ENCODE measurements at places on chromosomes 12 and 14.

DNA sequence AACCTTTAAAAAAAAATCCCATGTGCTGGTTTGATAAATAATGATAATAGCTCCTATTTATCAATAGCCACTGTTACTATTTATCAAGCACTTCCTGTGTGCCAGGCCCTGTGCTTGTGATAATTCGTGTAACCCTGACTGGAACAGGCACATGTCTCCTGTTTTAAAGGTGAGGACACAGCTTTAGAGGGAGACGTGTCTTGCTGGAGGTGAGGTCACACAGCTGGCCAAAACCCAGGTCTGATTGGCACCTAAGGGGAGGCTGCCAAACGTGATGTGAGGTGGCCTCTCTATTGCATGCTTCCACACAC, 156.6 kb downstream of the VRK1 start:
- H3K27me3 ChIP-seq, result no peaks in the 10 kb centered on the region
- no peak for DNase-seq
- H3K36me3 ChIP-seq, result peaks cover 20% of the 10 kb centered on the region
- H3K27ac ChIP-seq, result no peak overlapping the region
- no peaks in the 10 kb centered on the region for H3K4me1 ChIP-seq
- no peak overlapping the region for H3K4me3 ChIP-seq

DNA sequence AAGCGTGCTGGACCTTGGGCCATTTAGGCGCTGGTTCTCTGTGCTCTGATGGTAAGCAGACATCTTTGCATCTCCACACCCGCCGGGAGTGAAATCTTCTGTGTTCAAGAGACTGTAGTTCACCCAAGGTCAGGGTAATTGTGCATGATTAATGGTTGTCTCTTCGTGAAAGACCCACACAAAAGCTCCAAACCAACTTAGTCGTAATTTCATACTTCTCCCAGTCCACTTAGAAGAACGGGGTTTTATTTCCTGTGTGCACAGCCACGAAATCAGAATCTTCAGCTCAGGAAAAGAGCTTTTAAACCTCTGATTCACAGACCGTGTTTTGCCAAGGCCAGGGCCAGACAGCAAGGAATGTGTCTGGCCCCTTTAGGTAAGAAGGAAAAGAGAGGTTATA, 640.9 kb downstream of the MED13L start:
- no peaks in the 10 kb centered on the region for H3K4me1 ChIP-seq
- no peaks in the 10 kb centered on the region for H3K36me3 ChIP-seq
- H3K27me3 ChIP-seq, result no peaks in the 10 kb centered on the region
- no peak overlapping the region for H3K4me3 ChIP-seq
- no peak for DNase-seq

DNA sequence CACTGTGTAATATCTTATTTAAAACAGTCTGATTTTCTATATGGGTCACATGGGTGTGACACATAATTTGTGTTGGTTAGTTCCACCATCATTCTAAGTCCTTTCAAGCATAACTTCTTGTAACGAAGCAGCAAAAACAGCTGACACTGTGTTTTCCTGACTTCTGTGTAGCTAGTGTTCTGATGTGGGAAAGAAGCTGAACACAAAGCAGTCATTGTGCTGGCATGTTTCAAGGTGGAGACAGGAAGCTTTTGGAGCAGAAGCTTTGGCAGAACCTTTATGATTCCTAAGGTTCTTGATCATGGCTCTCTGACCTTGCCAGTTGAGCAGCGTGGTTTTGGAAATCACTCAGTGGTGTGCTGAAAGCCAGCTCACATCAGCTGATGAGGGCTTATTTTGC, 351.7 kb upstream of the MDGA2 start:
- H3K27ac ChIP-seq, result no peak overlapping the region
- DNase-seq, result no peak
- no peaks in the 10 kb centered on the region for H3K27me3 ChIP-seq
- H3K4me3 ChIP-seq, result no peak overlapping the region
- no peaks in the 10 kb centered on the region for H3K4me1 ChIP-seq

DNA sequence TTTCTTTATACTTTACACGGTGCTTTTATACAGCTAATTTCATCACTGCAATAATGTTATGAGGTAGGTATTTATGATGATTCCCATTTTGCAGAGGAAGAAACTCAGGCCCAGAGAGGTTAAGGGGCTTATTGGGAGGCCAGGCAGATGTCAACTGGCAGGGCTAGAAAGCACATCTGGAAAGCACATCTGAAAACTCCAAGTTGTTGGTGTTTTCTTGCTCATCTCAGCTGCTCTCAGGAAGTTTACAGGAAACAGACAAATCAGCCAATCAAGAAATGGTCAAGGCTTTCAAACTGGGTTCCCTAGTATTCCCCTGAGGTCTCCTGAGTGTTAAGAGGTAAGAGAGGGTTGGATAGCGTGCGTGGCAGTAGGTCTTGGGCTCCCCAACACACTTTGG, 124.1 kb upstream of the MED13L start:
- H3K36me3 ChIP-seq, result no peaks in the 10 kb centered on the region
- H3K27ac ChIP-seq, result no peak overlapping the region
- no peak overlapping the region for H3K4me3 ChIP-seq
- no peaks in the 10 kb centered on the region for H3K27me3 ChIP-seq
- no peak for DNase-seq

DNA sequence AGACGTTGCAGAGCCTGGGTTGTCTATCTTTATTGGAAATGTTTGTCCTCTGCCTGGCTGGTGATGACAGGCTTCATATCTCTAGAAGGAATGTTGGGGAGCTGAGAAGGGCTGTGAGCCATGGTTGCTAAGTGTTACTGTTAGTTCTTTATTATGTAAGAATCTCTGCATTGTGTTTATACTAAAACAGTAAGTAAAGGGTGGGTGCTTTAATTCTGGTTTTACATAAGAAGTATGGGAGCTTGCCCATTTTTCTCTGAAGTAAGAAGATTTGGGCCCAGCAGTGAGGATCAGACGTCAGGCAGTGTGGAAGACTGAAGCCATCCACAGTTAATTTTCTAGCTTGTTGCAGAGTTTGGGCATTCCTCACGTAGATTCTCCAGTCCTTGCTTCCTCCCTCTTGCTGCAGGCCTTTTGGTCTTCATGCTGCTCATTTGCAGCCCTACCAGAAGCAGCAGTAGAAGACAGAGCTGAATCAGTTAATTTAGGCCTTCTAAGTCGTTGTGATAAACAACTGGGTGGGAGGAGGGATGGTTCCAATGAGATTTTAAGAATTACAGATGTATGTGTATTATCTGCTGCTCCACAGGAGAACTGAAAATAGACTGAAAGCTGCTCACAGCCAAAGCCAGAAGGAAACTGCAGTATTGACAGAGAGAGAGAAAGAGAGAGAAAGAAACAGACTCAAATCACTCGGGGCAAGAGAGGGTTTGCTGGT, 21.4 kb downstream of the WNT5B start:
- H3K27ac ChIP-seq, result no peak overlapping the region
- peaks cover 10% of the 10 kb centered on the region for H3K27me3 ChIP-seq
- no peaks in the 10 kb centered on the region for H3K4me1 ChIP-seq
- H3K4me3 ChIP-seq, result no peak overlapping the region

DNA sequence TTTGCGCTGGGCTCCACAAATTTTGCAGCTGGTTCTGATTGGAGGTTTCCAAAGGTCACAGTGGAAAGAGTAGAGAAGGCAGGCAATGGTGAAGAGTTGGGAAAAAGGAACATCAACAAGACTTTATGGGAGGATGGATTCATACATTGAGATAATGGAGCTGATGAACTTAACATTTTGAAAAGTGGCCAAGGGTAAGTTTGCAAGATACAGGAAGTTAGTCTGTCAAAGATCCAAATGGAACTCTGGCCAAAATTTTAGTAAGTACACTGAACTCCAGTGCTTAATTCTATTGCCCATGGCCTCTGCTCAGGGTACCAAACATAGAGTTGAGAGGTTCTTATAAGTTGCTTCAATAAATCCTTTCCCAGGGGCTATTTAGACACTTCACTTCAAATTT, 15.6 kb downstream of the CCER1 start:
- H3K27me3 ChIP-seq, result no peaks in the 10 kb centered on the region
- H3K4me1 ChIP-seq, result no peaks in the 10 kb centered on the region
- no peak overlapping the region for H3K27ac ChIP-seq
- H3K4me3 ChIP-seq, result no peak overlapping the region
- no peaks in the 10 kb centered on the region for H3K36me3 ChIP-seq

GRCh38 chr12:2895511-2895910, 4.8 kb downstream of the TULP3 start:
- H3K4me1 ChIP-seq, result peaks cover 14% of the 10 kb centered on the region
- no peak for DNase-seq
- no peaks in the 10 kb centered on the region for H3K36me3 ChIP-seq
- H3K4me3 ChIP-seq, result no peak overlapping the region
- no peak overlapping the region for H3K27ac ChIP-seq

- no peaks in the 10 kb centered on the region for H3K36me3 ChIP-seq
- no peaks in the 10 kb centered on the region for H3K4me1 ChIP-seq
- DNase-seq, result no peak
- peaks cover 10% of the 10 kb centered on the region for H3K27me3 ChIP-seq
These were observed 12.1 kb downstream of the SPX start for GRCh38 chr12:21538061-21538653.

GRCh38 chr14:100140452-100141078, 18.9 kb downstream of the DEGS2 start:
- H3K27ac ChIP-seq, result no peak overlapping the region
- no peak overlapping the region for H3K4me3 ChIP-seq
- H3K4me1 ChIP-seq, result peaks cover 5% of the 10 kb centered on the region
- H3K36me3 ChIP-seq, result peaks cover 100% of the 10 kb centered on the region

DNA sequence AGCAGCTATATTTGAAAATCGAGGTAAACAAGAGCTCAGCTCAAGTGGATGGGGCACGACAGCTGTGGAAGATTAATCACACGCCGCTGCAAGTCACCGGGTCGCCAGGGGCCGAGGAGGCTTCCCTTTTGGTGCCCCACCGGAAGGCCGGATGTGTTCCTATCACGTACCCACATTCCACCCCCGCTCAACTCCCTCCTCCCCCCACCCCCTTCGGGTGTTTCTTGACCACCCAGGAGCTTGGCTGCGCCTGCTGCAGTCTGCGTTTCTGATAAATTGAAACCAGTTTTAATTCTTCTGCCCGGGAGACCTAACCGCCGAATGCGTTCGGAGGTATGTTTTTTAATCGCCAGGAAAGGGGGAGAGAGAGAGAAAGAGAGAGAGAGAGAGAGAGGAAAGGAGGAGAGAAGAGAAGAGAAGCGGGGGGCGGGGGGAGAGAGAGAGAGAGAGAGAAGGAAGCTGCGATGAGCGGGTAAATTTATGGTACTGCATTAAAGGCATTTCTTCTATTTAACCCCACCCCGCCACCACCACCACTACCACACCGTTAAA, 1.8 kb downstream of the SLC8A3 start:
- H3K27me3 ChIP-seq, result no peaks in the 10 kb centered on the region
- no peaks in the 10 kb centered on the region for H3K36me3 ChIP-seq
- no peak overlapping the region for H3K4me3 ChIP-seq
- no peak for DNase-seq
- no peak overlapping the region for H3K27ac ChIP-seq
- H3K4me1 ChIP-seq, result no peaks in the 10 kb centered on the region

DNA sequence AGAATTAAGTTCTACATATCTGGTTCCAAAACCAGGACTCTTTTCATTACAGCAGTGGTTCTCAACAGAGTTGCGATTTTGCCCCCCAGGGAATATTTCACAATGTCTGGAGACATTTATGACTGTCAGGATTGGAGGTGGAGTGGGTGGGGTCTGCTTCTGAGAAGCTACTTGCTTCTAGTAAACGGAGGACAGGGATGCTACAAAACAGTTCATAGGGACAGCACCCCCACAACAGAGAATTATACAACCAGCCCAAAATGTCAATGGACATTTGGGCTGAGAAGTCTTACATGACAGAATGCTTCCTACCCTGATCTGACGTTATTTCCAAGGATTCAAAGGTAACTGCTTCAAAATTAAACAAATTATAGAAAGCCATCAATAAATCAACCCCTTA, 739 bp upstream of the SPATA7 start:
- peaks cover 23% of the 10 kb centered on the region for H3K27me3 ChIP-seq
- peaks cover 19% of the 10 kb centered on the region for H3K4me1 ChIP-seq
- no peak for DNase-seq
- H3K27ac ChIP-seq, result no peak overlapping the region

DNA sequence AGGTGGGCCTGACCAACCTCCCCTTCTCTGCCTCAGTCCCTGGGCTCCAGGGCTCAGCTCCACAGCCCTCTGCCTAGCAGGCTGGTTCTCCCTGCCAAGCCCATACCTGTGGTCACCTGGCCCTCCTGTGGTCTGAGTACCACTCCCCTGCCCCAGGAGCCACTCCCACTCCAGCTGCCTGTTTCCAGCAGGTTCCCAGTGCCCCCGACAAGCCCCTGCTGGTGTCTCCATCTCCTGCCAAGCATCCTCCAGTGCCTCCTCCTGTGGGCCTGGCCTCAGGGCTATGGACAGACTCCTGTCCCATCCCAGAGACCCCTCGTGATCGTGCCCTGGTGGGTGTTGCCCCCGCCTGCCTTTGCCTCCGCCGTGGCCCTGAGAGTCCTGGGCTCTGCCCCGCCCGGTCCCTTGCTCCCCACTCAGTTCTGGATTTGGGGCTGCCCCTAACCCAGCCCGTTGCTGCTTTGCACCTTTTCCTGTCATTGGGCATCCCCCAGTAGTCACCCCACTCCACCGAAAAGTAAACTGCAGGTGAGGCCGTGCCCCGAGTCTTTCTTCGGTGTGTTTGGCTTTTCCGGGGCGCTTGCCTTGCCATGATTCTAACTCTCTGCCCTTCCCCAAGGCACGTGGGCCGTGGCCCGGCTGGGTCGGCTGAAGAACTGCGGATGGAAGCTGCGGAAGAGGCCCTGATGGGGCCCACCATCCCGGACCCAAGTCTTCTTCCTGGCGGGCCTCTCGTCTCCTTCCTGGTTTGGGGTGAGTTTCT, 9.8 kb downstream of the MEG3 start:
- DNase-seq, result no peak
- no peak overlapping the region for H3K27ac ChIP-seq
- peaks cover 14% of the 10 kb centered on the region for H3K27me3 ChIP-seq
- no peak overlapping the region for H3K4me3 ChIP-seq
- H3K36me3 ChIP-seq, result no peaks in the 10 kb centered on the region

GRCh38 chr12:132063491-132063890, 80.6 kb downstream of the DDX51 start:
- H3K27me3 ChIP-seq, result no peaks in the 10 kb centered on the region
- H3K4me3 ChIP-seq, result no peak overlapping the region
- peak overlapping the region; percentile 70 for H3K27ac ChIP-seq
- DNase-seq, result peak; percentile 76

DNA sequence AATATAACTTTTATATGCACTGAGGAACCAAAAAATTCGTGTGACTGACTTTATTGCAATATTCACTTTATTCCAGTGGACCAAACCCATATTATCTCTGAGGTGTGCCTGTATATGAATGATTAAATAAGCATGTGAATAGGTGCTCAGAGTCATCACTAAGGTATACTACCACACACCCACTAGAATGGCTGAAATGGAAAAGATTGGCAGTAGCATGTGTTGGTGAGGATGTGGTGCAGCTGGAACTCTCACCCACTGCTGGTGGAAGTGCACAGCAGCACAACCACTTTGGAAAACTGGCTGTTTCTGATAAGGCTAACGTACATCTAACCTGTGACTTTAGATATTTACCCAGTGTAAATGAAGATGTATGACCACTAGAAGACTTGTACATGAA, 36.8 kb downstream of the GOLGA5 start:
- no peak overlapping the region for H3K27ac ChIP-seq
- H3K4me3 ChIP-seq, result no peak overlapping the region
- no peaks in the 10 kb centered on the region for H3K27me3 ChIP-seq
- no peaks in the 10 kb centered on the region for H3K4me1 ChIP-seq

GRCh38 chr14:84003346-84003745, 1526.6 kb upstream of the FLRT2 start:
- no peak overlapping the region for H3K4me3 ChIP-seq
- no peak for DNase-seq
- H3K4me1 ChIP-seq, result no peaks in the 10 kb centered on the region
- no peaks in the 10 kb centered on the region for H3K36me3 ChIP-seq
- no peak overlapping the region for H3K27ac ChIP-seq

- no peak overlapping the region for H3K4me3 ChIP-seq
- no peak for DNase-seq
- H3K27ac ChIP-seq, result no peak overlapping the region
These were observed 289.5 kb downstream of the RMST start for GRCh38 chr12:97752129-97752528.
